ENCODE measurements at places on chromosomes 12 and 14.

- peak; percentile 56 for DNase-seq
These were observed 13.1 kb downstream of the KRT83 start for GRCh38 chr12:52307836-52308805.

DNA sequence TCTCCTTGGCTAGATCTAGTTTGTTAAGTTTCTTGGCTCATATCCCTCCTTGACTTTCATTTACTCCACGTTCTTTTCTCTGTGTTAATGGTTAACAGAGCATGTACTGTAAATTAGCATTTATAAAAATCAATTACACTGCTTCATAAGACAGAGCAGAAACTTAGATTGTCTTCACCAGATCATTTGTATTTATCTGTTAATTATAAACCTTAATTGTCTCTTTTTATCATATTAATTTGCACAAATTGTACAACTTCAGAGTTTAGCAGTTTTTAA lies 221.2 kb upstream of the EGLN3 start:
- no peak for DNase-seq

DNA sequence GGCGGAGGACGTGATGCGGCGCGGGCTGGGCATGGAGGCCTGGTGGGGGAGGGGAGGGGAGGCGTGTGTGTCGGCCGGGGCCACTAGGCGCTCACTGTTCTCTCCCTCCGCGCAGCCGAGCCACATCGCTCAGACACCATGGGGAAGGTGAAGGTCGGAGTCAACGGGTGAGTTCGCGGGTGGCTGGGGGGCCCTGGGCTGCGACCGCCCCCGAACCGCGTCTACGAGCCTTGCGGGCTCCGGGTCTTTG lies 303 bp downstream of the GAPDH start:
- DNase-seq = no peak

- DNase-seq = no peak
These were observed 14.3 kb upstream of the PTGER2 start for GRCh38 chr14:52299692-52300278.

- DNase-seq = no peak
These were observed 1201.5 kb downstream of the BCL11B start for GRCh38 chr14:98070536-98070935.

DNA sequence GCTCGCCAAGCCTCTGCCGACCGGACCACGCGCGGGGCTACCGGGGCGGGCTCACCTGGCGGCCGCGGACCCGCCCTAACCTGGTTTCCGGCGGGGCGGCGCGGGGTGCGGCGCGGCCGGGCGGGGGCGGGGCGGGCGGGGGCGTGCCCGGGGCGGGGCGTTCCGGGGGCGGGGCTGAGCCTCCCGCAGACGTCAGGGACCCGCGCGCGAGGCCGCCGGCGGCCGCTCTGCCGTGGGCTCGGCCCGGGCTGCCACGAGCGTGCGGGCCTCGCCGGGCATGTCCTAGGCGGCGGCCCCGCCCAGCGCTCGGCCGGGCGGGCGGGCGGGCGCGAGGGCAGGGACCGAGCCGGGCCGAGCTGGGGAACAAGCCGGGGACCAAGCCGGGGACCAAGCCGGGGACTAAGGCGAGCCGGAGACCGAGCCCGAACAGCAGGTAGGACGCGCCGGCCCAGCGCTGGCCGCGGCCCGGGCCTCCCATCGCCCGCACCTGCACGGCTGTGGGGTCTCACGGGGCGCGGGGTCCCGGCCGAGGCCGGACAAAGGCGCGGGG lies at the start of gene CEP170B:
Gene CEP170B (plus strand): TSS at position 188 of the 550 bp plus-strand sequence. CDS start 3,183 bp downstream, outside the sequence.
- DNase-seq = no peak

DNA sequence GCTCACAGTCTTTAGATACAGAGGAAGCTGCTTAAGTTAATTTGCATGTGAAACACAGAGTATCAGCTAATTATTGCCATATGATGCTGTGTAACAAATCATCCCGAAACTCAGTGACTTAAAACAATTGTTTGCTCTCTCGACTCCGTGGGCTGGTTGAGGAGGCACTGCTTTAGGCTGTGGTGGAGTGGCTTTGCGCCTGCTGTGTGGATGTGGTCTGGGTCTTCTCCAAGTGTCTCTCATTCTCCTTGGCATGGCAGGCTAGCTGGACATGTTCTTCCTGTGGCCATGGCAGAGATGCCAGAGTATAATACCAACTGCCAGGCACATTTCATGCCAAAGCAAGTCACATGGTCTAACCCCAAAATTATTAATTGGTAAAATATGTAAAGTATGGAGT lies 40.9 kb downstream of the PELI2 start:
- no peak for DNase-seq

DNA sequence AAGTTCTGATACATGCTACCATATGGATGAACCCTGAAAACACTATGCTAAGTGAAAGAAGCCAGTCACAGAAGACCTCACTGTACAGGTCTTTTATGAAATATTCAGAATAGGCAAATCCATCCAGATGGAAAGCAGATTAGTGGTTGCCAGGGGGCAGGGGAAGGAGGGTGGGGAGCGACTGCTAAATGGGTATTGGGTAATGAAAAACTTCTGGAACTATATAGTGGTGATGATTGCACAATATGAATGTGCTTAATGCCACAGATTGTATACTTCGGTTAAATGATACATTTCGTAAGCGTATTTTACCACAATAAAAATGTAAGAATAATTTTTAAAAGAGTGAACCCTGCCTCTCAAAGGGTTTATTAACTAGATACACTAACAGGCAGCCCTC lies 11.8 kb upstream of the KSR2 start:
- DNase-seq = no peak

GRCh38 chr12:15322164-15323061 lies at the start of gene PTPRO:
TSS of gene PTPRO (plus strand) at chr12:15322508.
- no peak for DNase-seq
